ENCODE measurements at places on chromosomes 2 and 18.

DNA sequence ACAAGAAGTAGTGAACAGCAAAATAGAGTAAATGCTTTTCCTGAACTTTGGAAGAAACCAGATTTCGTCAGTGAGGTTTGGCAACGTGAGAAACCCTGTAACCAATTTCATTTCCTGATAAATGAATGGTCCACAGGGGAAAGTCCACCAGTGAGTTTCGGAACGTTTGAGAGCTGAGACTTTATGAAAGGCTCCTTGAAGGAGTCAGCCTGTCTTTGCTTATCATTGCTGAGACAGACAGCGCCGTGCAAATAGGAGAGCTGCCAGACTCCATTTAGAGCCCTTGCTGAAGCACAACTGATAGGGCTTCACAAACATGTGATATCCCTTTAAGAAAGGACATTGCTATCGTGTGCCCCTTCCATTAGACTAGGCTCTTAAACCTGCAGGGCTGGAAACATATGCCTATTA, 121.8 kb upstream of the SMAD7 start:
- DNase-seq = peak; percentile 72

DNA sequence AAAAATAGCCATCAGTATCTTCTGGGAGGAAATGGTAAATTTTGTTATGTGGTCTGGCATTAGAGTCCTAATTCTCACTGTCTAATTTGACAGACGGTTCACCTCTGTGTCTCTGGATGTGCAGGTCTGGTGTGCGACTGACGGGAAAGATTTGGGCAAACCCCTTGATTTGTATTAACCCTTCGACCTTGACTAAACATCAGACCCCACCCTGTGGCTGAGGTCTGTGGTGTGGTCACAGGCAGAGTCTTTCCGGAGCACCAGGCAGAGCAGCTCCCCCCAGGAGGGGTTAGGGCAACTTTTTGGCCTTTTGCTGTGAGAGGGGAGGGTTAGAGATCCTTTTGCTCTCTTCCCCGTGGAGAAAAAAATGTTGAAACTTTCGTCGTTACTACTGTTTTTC, 6.4 kb downstream of the TWIST2 start:
- no peak for DNase-seq

DNA sequence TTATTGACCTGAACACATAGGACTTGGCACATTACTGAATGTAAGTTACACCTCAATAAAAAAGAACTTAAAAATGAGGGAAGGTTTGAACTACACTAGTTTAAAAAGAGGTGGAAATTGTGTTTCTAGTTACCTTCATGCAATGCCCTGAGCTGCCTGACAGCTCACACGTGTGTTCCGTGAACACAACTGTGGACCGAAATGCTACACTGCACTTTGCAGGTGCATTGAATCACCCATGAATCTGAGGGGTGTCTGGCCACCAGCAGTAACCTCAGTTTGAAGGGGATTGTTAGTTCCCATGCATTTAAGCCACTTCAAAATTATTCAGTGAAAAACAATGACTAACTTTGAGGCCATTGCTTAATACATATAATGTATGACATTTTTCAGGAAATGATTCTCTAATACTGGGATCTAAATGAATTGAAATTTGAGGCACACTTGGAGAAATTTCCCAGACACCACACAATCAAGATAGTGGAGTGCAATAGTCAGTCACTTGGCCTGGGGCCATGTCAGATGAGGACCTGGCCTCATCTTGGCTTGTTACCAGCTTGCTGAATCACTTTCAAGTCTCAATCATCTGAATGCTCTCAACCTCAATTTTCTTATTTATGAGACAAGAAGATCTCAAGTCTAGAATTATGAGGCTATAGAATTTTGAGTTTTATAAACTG, 59.3 kb downstream of the MYL12B start:
- DNase-seq = peak; percentile 98

GRCh38 chr2:44638649-44639048, 276.9 kb downstream of the CAMKMT start:
- no peak for DNase-seq

DNA sequence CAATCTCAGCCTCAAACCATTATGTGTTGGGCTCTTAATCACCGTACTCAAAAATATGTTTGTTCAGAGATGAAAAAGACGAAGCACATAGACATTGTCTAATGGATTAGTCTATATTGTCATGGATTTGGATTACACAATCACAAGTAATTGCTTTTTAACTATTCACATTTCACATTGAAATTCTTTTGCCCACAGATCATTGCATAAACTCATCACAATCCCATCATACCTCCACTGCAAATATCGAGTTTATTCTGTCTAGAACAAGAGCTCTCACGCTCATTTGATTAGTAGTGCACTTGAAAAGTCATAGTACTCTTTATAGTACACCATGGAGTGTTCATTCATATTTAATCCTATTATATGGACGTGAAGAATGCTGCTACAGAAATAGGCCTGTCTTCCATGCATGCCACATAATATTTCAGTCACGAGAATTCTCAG, 97.9 kb upstream of the SOX11 start:
- no peak for DNase-seq

Data from fibroblast of mammary gland (primary cell).